Thyroid gland (tissue), 4 donors: ENCODE measurements at places on chromosomes 7 and 10. TPM values are rescaled to one million over a fixed set of nuclear protein-coding genes. Genes with fewer than 3 reads are reported as not detected.

GRCh38 chr7:25122373-25122772 lies 2.7 kb downstream of the CYCS start:
- DNase-seq, result no peak
- no peak overlapping the region for H3K4me3 ChIP-seq
- peaks cover 8% of the 10 kb centered on the region for H3K4me1 ChIP-seq
- no peaks in the 10 kb centered on the region for H3K27me3 ChIP-seq
- H3K27ac ChIP-seq, result no peak overlapping the region

DNA sequence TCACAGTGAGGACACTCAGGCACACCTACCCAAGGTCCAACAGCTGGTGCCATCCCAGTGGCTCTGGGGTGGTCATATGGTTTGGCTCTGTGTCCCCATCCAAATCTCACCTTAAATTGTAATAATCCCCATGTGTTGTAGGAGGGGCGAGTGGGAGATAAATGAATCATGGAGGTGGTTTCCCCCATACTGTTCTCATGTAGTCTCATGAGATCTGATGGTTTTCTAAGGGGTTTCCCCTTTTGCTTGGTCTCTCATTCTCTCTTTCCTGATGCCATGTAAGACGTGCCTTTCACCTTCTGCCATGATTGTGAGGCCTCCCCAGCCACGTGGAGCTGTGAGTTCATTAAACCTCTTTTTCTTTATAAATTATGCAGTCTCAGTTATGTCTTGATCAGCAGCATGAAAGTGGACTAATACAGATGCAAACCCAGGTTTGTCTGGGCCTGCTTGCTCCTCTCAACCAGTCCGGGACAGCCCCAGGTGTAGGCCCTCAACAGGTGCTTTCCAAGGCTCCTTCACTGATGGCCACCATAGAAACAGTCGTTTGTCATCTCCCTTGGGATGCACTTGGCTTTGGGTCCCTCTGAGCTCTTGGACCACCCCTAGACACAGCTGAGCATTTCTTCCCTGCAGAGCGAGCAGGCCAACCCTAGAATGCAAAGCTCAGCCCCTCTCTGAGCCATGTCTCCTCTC lies 101.3 kb upstream of the CTBP2 start:
- H3K27me3 ChIP-seq, result no peaks in the 10 kb centered on the region
- H3K4me1 ChIP-seq, result no peaks in the 10 kb centered on the region
- H3K27ac ChIP-seq, result no peak overlapping the region
- no peak for DNase-seq
- H3K36me3 ChIP-seq, result no peaks in the 10 kb centered on the region

Gene TRIL
- total RNA-seq, result 3.3 TPM

DNA sequence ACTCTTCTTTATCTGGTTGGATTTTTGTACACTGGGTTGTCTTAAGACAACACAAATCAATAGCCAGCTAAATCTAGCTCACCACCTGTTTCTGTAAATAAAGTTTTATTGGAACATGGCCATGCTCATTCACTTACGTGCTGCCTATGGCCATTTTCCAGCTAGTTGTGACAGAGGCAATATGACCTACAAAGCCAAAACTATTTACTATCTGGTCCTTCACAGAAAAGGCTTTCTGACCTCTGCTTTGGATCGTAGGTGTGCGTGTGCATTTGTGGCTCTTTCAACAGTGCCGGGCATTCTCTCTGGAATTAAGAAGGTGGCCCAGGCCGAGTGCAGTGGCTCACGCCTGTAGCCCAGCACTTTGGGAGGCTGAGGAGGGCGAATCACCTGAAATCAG lies 45.5 kb downstream of the NRAP start:
- H3K27me3 ChIP-seq, result no peaks in the 10 kb centered on the region
- DNase-seq, result no peak
- no peak overlapping the region for H3K27ac ChIP-seq
- no peaks in the 10 kb centered on the region for H3K4me1 ChIP-seq

DNA sequence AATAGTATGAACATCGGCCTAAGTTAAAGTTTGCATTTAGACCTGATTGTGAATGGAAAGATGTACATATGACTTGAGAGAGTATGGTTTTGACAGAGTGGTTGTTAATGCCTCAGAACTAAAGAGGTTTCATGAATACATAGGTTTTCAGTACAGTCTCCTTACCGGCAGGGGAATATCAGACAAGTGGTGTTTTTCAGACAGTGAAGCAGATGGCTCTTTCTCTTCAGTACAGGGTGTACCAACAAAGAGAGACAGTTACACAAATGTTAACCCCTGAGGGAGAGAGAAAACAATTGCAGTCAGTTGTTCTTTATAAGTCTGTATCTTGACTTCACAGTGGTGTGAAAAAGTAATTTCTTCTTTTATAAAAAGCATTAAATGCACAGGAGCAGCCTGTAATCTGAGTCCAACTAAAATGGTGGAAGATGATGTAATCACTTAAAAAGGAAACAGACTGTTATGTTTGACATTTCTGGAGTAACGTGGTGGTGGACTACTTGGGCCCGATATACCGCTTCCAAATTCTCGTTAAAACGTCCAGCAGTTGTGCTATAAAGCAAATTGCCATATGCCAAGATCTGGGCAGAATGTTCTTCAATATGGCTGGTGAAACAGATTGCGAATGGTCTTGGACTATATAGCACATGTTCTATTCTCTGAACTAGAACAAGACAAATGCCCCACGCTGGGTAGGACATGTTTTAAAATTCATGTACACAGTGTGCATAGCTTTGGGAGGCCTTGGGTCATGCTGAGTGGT lies 69.2 kb downstream of the SDK1 start:
- H3K4me1 ChIP-seq, result no peaks in the 10 kb centered on the region
- no peak for DNase-seq
- no peak overlapping the region for H3K27ac ChIP-seq
- no peak overlapping the region for H3K4me3 ChIP-seq

DNA sequence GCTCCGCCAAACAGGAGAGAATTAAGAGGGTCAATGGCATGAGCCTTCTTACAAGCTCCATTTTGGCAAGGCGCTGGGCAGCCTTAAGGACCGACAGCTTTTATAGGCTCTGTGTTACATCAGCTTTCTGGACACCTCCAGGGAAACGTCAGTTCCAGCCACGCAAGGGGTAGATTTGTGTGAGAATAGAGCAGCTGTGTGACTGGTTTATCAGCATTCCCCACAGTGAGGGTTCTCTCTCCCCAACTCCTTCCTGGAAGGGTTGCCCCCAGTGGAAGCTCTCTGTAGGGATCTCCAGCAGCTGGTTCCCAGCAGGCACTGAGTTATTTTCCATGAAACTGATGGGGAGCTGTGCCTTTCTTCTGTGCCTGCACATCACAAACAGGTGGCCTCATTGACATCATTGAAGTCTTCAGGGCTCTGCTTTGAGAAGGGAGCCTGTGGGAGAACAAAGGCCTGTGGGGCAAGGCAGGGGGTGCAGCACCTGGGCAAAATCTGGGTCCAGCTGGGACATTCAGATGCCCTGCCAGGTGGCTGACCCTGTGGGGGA lies at the start of gene CUZD1:
Gene CUZD1, minus strand, starts transcription at position 75 of the 550 bp plus-strand sequence. Its CDS starts 14 bp downstream, at position 61.
- no peak for DNase-seq
- H3K4me1 ChIP-seq, result peaks cover 11% of the 10 kb centered on the region
- H3K36me3 ChIP-seq, result no peaks in the 10 kb centered on the region
- no peaks in the 10 kb centered on the region for H3K27me3 ChIP-seq
- no peak within 1 kb of the TSS for H3K27ac ChIP-seq

Gene ALOX5
- total RNA-seq, result 8.1 TPM
